ENCODE measurements at places on chromosomes 7 and 10.

DNA sequence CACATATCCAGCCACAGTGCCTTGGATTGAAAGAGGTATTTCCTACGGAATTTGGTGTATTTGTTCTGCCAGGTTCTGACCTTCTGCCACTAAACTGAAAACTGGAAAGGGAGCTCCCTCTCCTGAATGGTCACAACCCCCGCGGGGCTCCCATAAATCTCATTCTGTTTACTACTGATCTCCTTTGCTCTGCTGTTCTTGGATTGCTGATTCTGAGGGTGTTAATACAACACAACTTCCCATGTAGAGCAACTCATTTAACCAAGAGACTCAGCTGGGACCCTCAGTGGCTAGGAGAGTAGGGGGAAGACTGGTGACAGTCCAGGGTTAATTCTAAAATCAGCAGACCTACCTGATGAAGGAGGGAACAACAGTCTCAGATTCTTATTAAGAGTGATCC lies 662.9 kb downstream of the INHBA start:
- no peak for DNase-seq

DNA sequence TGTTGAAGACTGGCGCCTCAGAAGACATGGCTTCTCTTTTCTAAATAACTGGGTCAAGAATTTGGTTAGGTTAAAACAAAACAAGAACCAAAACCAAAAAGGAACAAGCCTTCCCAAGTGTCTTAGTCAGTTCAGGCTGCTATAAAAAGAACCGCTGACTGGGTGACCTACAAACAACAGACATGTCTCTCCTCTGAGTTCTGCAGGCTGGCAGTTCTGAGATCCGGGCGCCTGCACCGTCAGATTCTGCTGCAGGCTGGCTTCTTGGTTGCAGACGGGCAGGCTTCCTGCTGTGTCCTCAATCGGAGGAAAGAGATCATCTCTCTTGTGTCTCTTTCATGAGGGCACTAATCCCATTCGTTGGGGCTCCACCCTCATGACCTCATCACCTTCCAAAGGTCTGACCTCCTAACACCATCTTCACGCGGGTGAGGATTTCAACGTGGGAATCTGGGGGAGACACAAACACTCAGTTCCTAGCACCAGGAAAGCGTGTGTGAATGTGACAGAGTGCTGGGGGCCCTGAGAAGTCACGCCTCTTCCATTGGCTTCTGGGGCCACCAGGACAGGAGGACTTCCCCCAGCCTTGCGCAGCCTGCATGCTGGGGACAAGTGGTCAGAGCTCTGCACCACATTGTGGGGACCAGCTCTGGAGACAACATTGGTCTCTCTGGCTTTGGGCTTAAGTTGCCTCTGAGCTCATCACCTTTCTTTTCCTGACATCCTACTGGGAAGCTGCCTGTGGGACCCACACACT lies 63.1 kb downstream of the ASB13 start:
- no peak for DNase-seq

- DNase-seq: no peak
These were observed 344.2 kb upstream of the POM121L12 start for GRCh38 chr7:52691257-52691656.

- DNase-seq: no peak
These were observed 79.5 kb downstream of the EZH2 start for GRCh38 chr7:148804343-148805235.

DNA sequence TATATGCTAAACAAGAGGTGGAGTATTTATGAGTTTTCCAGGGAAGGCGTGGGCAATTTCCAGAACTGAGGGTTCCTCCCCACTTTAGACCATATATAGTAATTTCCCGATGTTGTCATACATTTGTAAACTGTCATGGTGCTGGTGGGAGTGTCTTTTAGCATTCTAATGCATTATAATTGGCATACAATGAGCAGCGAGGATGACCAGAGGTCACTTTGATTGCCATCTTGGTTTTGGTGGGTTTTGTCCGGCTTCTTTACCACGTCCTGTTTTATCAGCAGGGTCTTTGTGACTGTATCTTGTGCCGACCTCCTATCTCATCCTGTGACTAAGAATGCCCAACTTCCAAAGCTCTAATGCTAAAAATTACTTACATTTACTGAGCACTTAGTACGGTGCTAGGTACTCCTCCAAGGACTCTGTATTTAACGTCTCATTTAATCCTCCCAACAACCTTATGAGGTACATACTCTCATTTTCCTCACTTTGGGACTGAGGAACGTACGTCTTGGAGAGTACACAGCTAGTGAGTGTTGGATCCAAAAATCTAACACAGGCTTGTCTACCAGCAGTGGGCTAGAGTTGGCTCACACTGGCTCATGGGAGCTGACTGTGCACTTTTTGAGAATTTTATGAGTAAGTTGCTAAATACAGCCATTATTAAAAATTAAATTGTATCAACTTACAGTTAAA lies 144.8 kb upstream of the NEBL start:
- no peak for DNase-seq

DNA sequence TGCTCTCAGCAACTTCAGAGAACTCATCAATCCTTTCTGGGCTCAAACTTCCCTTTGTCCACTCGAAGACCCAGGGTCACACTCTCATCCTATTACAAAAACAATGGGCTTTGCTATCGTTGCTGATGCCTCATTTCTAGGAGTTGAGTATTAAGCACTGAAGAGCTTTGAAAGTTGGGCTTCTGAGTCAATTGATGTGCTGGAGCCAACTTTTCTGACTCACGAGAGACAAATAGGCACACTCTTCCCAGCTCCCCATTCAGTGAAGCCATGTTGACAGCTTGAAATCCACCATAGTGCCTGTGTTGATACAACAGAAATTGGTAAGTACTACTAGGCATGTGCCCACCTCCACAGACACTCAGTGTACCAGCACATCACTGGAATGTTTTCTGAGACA lies 97.5 kb upstream of the PRSS58 start:
- DNase-seq: no peak

GRCh38 chr7:68739306-68739705 lies 859.0 kb upstream of the AUTS2 start:
- no peak for DNase-seq

- no peak for DNase-seq
These were observed 146.9 kb downstream of the EVX1 start for GRCh38 chr7:27389496-27389895.

- no peak for DNase-seq
These were observed 85.9 kb upstream of the LANCL2 start for GRCh38 chr7:55279080-55279845.

- no peak for DNase-seq
These were observed 21.0 kb downstream of the DLD start for GRCh38 chr7:107911981-107912380.

DNA sequence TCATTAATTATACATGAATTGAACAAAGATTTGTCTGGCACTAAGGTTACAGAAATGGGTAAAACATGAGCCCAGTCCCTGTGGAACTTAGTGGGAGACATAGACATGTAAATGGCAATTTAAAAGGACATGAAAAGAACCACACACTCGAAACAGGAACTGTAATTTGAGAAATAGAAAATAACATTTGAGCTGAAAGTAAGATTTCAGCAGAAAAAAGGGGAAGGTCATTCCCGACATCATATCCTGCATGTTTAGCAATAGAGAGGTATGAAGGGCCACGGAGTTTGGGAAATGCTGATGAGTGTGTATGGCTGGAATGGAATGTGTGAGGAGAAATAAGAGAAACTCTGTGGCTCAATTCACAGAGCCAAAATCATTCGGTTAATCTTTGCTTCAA lies 175.4 kb upstream of the AHR start:
- no peak for DNase-seq

- peak; percentile 3 for DNase-seq
These were observed 436.8 kb upstream of the GALNT17 start for GRCh38 chr7:70694971-70695794.

DNA sequence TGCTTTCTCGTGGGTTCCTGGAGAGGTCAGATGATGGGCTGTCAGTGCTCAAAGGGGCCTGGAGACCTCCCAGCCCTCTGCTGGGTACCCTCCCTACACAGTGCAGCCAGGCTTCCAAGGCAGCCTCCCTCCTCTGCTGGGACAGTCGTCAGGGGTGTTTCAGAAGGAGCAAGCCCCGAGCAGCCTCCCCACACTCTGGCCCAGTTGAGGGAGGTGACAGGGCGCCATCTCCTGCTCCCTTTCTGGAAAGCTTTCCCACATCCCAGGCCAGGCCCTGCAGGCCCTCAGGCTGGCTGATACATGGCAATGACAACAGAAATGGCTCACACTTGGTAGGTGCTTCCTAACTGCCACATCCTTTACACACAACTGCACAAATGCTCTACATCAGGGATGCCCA lies 32.1 kb downstream of the KCNMA1 start:
- no peak for DNase-seq

DNA sequence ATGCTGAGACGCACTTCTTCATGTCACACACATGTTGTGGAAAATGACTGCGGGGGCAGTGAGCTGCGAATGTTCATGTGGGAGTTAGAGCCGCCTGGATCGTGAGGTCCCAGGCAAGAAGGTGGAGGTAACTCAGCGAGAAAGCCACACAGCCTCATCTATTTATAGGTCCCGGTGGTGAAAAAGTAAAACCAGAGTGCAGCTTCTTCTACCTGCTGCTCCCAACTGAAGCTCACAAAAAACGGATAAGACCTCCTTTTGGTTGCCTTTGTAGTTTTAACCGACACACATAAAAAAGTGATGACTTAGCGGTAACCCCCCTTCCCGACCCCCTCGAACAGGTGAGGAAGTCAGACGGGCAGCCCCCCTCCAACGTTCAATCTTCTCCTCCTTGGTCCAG lies 276.9 kb downstream of the GATA3 start:
- peak; percentile 35 for DNase-seq

GRCh38 chr7:131157530-131158243 lies 170.0 kb upstream of the MKLN1 start:
- no peak for DNase-seq

GRCh38 chr7:90972906-90973550 lies 291.2 kb upstream of the FZD1 start:
- no peak for DNase-seq

DNA sequence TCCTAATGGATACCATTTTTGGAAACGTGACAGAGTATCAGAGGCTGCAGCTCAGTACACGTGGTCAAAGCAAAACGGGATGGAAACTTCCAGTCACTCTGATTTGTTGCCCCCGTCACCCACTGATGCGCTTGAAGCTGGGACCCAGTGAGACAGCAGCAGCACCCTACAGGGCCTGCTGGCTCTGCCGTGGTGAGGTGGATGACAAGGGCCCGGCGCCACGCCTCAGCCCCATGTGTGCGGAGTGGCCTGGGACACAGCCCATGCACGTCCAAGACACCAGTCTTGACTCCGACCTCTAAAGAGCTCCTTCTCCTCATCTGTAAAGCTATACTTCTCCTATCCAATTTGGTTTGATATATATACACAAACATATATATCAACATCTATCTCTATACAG lies 39.0 kb downstream of the CLEC2L start:
- no peak for DNase-seq

DNA sequence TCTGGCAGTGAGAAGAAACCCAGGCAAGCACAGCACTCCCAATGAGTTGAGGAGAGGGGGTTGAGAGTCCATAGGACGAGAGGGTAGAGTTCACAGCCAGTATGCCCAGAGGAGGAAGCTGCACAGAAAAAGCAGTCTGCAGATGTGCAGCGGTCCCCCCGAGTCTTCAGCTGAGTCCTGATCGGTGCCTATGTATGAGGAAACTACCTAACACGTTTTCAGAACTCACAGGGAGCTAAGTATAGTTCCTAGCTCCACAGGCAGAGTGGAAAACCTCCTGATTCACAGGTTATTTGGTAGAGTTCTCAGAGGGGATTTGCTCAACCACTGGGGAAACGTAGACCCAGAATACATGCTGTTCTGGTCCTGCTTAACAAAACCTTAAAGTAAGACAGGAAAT lies 271.3 kb upstream of the CNTNAP2 start:
- DNase-seq: no peak

DNA sequence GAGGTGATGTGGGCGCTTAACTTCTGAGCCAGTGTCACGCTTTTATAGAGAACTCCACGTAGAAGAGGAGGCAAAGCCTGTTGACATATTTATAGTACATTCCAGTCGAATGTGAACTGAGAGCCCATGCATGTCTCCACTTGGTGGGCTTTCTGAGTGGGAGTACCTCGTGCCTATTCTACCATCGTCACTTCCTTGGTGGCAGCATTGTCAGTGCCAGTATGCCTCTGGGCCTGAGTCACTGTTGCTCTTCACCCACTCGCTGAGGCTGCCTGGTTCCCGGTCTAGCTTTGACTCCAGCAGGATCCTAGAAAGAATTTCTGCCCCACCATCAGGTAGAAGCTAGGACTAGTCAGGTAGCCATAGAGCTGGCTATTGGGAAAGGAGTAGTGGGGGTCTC lies 30.0 kb upstream of the CDH23 start:
- no peak for DNase-seq

DNA sequence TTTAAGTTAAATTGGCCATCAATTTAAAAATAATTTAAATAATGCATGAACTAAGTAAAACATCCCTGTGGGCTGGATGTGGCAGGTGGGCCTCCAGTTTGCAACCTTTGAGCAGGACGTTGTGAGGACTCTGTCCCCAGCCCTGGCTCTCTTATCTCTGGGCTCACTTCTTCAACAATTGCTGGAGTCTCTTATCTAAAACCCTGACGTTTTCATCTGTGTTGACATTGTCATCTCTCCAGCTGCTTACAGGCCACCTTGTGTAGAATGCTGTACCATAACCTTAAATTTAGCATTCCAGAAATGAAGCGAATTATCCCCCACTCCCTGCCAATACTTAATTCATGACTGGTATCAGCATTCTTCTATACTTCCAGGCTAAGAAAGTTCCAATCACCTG lies 3.2 kb upstream of the KIF5B start:
- DNase-seq: no peak

DNA sequence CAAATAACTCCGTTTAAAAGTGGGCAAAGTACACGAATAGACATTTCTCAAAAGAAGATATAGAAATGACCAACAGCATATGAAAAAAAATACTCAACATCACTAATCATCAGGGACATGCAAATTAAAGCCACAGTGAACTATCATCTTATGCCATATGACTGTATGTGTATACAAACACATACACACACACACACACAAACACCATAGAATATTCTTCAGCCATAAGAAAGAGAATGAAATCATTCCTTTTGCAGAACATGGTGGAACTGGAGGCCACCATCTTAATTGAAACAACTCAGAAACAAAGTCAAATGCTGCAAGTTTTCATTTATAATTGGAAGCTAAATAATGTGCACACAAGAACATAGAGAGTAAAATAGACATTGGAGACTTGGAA lies 1019.4 kb downstream of the KCNMA1 start:
- DNase-seq: no peak

GRCh38 chr7:42573881-42574672 lies 337.1 kb upstream of the GLI3 start:
- DNase-seq: no peak

DNA sequence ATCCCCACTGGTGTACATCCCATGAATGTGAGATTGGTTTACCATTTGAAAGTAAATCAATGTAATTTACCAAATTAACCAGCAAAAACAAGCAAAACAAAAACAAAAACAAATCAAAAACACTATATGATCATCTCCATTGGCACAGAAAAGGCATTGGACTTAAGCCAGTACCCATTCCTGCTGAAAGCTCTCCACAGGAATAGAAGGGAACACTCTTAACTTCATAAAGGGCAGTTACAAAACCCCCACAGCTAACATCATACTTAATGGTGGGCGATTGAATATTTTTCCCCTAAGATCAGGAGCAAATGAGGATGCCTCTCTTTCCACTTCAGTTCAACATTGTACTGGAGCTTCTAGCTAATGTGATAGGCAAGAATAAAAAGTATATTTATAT lies 34.1 kb downstream of the PRKG1 start:
- DNase-seq: no peak

Data from activated naive CD4-positive, alpha-beta T cell treated with Interleukin-2 at 50 U/mL for 16 hours (primary cell).